Stromal cell of bone marrow (primary cell): ENCODE measurements at places on chromosomes 2 and 18.

DNA sequence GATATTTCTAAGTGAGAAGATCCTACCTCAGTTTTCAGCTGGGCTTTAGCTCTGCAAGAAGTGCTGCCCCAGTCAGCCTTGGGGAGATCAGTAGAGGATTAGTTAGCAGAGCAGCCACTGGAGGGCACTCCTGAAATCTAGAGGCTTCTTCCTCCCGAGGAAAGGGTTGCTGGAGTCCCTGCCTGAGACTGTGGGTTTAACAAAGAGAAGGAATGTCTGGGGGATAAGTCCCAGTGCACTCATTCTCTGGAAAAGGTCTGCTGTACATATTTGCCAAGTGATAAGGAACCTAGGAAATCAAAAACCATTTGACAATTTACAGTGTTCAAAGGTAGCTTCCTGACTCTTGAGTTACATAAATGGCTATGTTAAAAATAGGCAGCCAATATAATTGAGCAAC is 207.2 kb downstream of the SLC8A1 start:
- peak; percentile 67 for DNase-seq

DNA sequence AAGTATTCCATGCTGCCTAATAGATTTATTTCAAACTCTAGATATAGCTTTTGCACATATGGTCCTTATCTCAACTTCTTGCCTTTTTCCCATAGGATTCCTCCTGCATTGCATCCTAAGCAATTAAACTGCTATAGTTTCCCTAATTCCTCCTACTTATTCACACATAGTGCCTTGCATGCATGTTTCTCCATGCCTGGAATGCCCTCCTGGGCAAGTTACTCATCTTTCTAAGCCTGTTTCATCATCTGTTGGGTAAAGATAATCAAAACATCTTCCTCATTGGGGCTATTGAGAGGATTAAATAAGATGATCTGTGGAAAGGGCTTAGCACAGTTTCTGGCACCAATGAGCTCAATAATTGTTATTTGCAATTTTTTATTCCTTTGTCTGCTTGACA is 726.5 kb downstream of the SLC4A3 start:
- no peak for DNase-seq

DNA sequence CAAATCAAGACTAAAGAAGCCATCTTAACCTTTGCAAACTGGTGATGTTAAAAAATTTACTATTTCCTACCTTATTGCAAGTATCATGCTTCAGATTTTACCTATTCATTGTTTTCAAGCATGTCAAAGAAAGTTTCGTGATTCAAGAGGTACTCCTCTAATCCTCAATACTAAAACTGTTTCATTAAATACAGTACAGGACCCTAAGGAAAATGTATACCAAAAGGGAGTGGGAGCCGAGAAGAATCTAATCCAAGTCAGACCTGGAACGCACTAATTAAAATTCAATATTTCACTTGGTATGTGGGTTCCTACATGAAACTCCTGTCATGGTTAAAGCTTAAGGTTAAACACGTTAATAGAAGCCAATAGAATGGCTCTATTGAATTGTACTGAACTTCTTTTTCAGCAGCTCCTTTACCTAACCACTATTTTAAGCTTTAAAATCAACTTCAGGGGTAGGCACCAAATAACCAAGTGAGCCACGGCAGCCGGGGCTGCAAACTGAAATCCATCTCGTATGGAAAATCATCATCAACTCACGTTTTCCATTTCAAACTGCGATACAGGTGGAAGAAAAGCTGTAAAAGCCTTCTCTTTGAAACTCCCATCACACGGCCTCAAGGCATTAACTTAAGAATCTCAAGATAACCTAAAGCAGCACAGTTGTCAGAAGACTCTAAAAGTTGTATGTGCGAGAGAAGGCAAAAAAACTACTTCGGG is 188.8 kb downstream of the ZEB2 start:
- no peak for DNase-seq

GRCh38 chr2:231642631-231643494 is 50.2 kb downstream of the TEX44 start:
- peak; percentile 98 for DNase-seq

GRCh38 chr2:165454905-165455304 is 14.6 kb upstream of the CSRNP3 start:
- no peak for DNase-seq

DNA sequence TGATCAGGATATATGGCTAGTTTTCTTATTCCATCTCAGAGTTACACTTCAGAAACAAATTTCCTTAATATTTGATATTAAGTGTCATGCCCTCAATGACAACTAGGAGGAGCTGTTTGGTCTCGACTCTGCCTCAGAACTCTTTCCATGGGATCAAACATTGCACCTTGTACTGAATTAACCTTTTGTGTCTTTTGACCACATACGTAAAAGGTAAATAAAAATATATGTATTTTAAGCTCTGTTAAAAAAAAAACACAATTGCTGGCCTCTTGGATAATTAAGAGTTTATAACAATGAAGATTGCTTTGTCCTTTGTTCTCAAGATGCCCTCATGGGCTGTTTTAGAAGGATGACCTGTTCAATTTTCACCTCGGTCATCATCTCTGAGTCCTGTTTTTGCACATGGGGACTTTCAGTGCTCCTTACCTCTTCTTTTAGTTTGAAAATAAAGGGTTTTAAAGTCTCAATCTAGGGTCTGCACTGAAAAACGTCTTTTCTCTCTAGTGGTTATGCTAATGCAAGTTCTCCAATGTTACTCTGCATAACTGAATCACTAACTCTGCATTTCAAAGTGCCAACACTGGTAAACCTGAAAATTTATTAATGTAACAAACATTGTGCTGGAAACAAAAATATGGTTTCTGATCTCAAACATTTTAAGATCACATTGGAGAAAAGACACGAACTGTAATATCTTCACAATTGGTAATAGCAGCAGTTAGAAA is 18.8 kb upstream of the FN1 start:
- DNase-seq, result no peak

DNA sequence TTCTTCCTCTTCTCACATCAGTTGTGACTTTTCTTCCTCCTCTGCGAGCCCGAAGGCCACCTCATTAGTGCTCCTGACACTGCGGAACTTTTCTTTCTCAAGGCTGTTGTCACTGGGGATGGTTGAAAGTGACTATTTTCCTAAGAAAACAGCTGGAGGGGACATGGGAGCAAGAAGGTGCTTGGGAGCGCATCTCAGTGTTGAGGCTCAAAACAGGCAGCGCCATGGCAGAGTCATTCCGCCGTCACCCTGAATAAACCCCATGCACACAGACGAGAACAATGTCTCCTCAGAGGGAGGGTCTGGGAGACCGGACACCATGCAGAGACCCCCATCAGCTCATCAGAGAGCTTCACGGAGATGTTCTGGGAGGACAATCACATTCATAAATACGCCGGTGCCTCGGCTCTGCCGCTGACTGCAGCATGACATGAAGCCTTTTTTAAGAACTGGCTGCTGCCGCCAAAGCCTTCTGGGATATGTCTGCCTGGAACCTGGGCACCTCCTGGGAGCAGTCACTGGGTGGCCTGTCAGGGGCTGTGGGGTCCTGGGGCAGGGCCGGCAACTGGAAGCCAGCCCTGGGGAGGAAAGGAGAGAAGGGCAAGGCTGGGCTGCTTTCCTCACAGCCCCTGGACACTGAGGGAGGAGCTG is 19.2 kb downstream of the ATOH8 start:
- no peak for DNase-seq

DNA sequence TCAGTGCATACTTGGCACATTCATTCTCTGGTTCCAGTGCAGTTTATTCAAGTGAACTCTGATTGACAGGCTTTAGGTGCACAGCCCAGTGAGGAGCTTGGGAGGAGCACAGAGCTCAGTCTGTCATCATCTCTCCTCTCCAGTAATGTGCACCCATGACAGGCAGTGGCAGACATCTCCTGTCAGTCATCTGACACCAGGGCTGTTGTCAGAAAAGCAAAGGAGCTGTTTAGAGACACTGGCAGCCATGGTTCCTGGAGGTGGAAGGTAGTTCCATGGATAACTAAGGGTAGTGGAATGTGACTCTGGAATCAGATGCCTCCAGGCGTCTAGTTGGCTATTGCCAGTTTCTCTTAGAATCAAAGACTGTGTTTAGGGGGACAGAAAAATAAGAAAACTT is 308.8 kb downstream of the DCDC2C start:
- DNase-seq, result no peak

DNA sequence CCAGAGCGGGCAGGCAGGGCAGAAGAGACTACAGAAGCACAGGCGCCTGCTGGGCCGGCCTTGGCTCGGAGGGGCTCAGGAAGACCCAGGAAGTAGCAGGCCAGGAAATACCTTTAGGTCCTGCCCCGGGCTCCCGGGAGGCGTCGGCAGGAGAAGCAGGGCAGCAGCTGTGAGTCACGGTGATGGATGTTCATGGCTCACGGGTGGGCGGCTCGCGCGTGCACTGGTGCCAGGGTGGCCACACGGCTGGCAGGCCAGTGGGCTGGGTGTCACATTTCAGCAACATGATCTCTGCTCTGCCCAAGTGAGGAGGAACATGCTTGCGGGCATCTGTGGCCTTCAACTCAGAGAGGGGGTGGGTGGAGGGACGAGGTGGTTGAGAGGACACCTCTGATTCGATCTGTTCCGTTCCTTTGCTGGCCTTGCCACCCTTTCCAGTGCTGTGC is 139.3 kb downstream of the KLHL29 start:
- DNase-seq, result no peak

DNA sequence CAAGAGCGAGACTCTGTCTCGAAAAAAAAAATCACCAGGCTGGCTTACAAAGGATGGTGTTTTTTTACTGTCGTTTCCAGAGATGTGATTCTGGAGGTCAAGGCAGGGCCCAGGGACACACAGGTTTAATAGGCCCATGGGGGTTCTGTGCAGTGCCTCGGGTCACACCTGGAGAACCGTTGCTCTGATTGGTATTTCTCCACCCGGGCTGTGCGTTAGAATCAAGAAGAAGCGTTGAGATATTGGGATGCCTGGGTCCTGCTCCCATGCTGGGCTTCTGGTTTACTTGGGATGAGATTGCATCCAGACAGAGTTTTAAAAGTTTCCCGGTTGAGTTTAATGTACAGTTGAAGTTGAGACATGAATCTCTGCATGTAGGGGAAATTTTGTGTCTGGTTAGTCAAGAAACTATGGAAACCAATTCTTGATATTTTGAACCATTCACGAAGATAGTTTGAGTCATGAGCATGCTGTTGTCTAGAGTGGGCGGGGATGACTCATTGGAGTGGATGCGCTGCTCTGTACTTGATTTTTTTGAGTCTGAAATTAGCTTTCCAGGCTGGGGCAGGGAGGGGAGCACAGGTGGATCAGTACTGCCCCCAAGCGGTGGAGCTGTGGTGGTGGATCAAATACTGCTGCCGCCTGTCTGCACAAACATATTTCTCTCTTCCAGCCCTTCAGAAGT is 50.1 kb downstream of the GREB1 start:
- peak; percentile 97 for DNase-seq

DNA sequence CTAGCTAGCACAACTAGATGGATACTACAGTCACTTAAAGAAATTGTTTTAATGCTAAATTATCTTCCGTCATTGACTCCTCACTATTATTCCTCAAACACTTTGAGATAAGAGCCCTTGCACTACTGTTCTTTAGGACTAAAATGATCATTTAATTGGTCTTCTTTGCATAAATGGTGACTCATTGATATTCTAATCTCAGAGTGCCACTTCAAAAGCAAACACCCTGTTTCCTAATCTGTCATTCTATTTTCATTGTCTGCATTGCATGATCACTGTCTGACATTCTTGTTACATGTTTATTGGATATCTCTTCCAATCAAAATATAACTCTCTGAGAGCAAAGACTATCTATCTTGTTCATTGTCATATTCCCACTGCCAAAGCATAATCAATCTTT is 313.9 kb downstream of the EXOC6B start:
- no peak for DNase-seq

- DNase-seq, result no peak
Observed at GRCh38 chr2:42195559-42195958, 26.4 kb downstream of the EML4 start.

GRCh38 chr2:239739206-239739605 is 285.9 kb downstream of the NDUFA10 start:
- no peak for DNase-seq

GRCh38 chr2:66457545-66457944 is 22.6 kb downstream of the MEIS1 start:
- no peak for DNase-seq

GRCh38 chr2:33782395-33783230 is 183.5 kb upstream of the FAM98A start:
- DNase-seq, result no peak

- DNase-seq, result no peak
Observed at GRCh38 chr2:161100211-161100895, 59.9 kb upstream of the TANK start.
